ENCODE measurements at places on chromosomes 13 and 19.

DNA sequence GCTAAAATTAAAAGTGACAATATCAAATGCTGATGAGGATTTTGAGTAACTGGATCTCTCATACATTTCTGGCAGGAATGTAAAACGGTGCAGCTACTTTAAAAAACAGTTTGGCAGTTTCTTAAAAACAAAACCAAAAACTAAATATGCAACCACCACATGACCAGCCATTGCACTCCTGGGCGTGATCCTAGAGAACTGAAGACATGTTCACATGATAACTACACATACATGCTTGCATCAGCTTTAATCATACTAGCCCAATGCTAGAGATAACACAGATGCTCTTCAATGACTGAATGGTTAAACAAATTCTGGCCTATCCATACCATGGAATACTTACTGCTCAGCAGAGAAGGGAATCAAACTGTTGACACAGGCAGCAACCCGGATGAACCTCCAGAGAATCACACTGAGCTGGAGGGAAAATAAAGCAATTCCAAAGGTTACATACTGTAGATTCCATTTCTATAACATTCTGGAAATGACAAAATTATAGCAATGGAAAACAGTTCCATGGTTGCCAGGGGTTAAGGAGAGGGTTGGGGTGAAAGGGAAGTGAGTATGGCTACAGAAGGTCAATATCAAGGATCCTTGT is 25.5 kb upstream of the NAXD start:
- no peak for DNase-seq

DNA sequence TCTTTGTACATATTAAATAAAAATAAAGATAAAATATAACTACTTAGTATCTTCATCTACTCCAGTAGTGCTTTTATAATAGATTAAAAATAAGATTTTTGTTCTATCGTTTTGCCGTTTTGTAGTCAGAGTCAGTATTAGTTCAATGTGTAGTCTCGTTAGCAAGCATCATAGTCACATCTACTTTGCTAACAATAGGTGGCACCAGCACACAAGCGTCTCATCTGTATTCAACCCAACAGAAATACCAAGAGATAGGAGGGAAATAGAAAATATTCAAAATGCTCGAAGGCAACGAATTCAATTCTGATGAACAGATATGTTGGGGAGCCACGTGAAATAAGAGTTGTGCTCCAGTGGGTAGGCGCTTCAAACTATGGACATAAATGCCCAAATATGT is 21.4 kb upstream of the MICU2 start:
- DNase-seq = no peak

GRCh38 chr19:42403586-42403985 is 13.5 kb upstream of the CNFN start:
- no peak for DNase-seq

DNA sequence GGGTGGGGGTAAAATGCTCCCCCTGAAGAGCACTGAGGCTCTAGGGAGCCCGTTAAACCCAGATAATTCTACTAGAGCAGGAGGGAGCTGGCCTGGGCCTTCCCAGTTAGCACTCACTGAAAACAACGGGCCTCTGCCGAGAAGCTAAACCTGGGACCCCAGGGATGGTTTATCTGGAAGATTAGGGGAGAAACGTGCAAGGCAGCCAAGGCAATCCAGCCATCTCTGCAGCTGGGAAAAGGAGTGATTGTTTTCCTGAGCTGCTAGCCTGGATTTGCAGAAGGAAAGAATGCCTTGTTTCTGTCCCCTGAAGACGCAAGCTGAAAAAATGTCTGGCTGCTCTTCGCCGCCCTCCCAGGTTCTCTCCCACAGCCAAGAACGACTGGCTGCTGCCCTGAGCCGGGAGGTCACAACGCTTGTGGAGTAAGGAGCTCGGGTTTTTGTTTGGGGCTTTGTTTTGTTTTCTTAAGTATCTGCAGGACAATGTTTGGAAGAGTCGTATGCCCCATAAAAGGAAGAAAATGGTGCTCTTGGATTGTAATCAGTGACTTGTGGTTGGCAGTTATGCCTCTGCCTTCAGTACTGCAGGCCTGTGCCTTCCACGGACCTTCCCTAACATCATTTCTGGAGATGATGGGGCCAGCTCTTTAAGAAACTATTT is 31.5 kb downstream of the COL4A2 start:
- no peak for DNase-seq

- DNase-seq = no peak
Observed at GRCh38 chr13:73451221-73452029, 392.6 kb downstream of the KLF5 start.

DNA sequence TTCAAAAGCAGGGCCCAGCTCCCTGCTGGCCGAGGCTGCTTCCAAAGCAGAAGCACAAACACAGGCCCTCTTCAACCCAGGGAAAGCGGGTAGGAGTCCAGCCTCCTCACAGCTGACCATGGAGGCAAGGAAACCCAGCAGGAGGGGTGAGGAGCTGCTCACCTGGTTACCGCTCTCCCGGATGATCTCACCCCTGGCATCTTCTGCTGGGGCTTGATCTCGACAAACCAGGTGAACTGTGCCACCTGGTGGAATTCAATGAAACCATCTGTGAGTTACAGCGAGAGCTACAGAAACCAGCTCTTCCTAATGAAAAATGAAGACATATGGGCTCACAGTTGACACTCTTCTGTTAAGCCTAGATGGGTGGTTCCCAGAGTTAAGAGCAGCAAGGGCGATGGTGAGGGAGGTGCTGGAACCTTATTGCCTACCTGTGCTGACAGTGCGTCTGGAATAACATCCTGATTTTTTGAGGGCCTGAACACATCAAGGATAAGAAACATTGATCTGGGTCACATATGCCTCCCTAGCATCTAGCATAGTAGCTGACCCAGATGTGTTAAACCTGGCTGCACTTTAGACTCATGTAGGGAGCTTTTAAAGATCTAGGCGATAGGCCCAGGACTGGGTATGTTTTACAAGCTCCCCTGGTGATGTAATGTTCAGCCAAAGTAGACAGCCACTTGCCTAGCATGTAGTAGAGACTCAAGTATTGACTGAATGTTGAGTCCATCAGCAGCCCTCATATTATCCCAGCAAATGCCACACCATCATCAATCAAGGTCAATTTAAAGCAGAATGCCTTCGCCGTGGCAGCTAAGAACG is 6.1 kb downstream of the DHRS12 start:
- peak; percentile 18 for DNase-seq

DNA sequence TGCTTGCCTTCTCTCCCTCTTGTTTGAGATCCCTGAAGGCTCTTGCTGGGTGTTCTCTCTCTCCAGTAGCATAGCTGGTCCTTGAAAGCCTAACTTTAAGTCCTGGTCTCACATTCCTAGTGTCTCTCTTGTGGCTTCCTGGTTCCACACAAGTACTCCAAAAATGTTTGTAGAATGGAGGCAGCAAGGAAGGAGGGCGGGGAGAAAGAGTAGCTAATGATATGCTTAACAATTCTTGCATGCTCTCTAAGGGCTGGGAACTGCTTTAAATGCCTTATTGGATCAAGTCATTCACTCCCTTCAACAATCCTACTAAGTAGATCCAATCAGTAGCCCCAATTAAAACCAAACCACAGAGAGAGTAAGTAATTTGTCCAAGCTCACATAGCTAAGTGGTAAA is 357.3 kb downstream of the KLF5 start:
- DNase-seq = no peak

DNA sequence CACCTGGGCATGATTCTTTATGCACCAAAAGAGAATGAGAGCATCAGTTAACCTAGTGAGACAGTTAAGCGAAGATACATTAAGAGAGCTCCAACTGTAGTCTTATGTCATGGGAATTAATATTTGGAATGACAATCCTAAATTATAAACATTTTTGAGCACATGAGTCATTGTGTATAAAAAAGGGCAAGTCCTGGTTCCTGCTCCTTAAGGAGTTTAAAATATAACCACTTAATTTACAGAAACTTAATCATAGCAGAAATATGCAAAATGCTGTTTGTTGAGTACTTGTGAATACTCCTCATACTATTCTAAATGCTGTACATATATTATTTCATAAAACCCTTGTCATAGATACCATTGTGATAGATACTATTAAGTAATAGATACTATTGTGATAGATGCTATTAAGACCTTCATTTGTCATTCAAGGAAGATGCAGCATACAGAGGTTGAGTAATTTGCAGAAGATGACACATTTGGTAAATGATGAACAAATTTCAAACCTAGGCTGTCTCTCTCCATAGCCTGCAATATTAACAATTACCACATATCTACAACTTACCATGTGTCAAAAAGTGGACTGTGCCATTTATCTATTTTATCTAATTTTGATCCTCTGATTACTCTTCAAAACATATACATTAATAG is 301.0 kb downstream of the TBC1D4 start:
- DNase-seq = no peak

GRCh38 chr13:24802074-24802473 is 38.1 kb downstream of the RNF17 start:
- DNase-seq = no peak

- DNase-seq = no peak
Observed at GRCh38 chr19:38701455-38702063, 42.7 kb downstream of the CAPN12 start.

- DNase-seq = no peak
Observed at GRCh38 chr19:50003810-50004419, 21.3 kb downstream of the VRK3 start.

GRCh38 chr13:30457306-30457891 is 8.3 kb downstream of the HMGB1 start:
- DNase-seq = no peak

- no peak for DNase-seq
Observed at GRCh38 chr13:78238911-78239310, 320.3 kb upstream of the EDNRB start.

GRCh38 chr19:18362934-18363542 is 22.6 kb downstream of the PGPEP1 start:
- DNase-seq = no peak

GRCh38 chr13:35953537-35954206 is 177.5 kb downstream of the DCLK1 start:
- no peak for DNase-seq
